ENCODE measurements at places on chromosomes 11 and 22. TPM values are rescaled to one million over a fixed set of nuclear protein-coding genes. Genes with fewer than 3 reads are reported as not detected.

- DNase-seq: no peak
Observed at GRCh38 chr11:111162305-111162704, 83.2 kb upstream of the POU2AF2 start.

GRCh38 chr22:19818324-19819207, 36.1 kb downstream of the GNB1L start:
- no peak for DNase-seq

- DNase-seq: no peak
Observed at GRCh38 chr11:110830747-110831146, 118.5 kb upstream of the ARHGAP20 start.

GRCh38 chr22:40401981-40402406, 31.6 kb downstream of the SGSM3 start:
- DNase-seq: no peak

PHLDB1 gene
- 120 TPM for total RNA-seq

NOX4 gene
- total RNA-seq: 5.1 TPM

MRGPRE gene
- not detected for total RNA-seq

PDE3B gene
- 24.3 TPM for total RNA-seq

ALX4 gene
- 0.05 TPM for total RNA-seq

ZNHIT2 gene
- total RNA-seq: 8.0 TPM

OR51E2 gene
- total RNA-seq: not detected
